Activated CD4-positive, alpha-beta memory T cell treated with anti-CD3 and anti-CD28 coated beads for 36 hours (primary cell): ENCODE measurements at places on chromosomes 2 and 18.

GRCh38 chr2:191657977-191658376, 20.0 kb upstream of the NABP1 start:
- peaks cover 7% of the 10 kb centered on the region for H3K4me1 ChIP-seq
- no peak overlapping the region for H3K4me3 ChIP-seq
- H3K36me3 ChIP-seq: no peaks in the 10 kb centered on the region
- no peak for DNase-seq
- no peaks in the 10 kb centered on the region for H3K27me3 ChIP-seq
- H3K27ac ChIP-seq: no peak overlapping the region

DNA sequence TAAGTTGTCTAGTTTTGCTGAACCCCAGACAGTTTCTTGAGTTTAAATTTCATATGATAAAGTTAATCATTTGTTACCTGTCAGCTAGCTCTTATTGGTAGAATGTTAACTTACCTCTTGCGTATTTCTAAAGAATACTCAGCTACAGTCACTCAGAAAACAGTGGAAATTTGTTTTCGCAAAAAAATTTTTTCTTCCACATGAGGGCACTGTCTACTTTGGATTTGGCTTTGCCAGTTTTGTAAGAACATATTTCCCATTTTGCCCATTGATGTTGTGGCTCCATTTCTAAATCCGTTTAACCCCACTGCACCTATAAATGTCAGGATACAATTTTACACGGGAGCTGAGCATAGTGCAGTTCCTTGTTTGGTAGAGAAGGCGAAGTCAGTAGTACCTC, 19.1 kb upstream of the GCFC2 start:
- no peaks in the 10 kb centered on the region for H3K4me1 ChIP-seq
- DNase-seq: no peak
- no peaks in the 10 kb centered on the region for H3K36me3 ChIP-seq
- H3K27me3 ChIP-seq: peaks cover 14% of the 10 kb centered on the region

DNA sequence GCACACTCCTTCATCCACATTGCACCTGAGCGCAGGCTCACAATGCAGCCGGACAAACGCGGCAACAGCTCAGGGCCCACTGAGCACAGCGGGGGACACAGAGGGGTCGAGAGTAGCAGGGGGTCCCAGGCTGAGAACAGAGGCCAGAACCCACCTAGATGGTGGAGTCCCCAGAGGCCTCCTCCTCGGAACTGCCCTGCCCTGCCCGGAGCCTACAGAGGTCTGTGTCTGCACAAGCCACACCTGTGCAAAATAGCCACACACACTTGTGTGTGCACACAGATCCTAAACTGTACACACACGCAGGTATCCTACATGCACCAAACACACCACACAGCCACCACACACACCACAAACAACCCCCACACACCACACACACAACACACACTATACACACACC, 72.8 kb downstream of the TMEM18 start:
- no peak for DNase-seq
- H3K27me3 ChIP-seq: peaks cover 2% of the 10 kb centered on the region
- H3K4me3 ChIP-seq: no peak overlapping the region
- no peak overlapping the region for H3K27ac ChIP-seq
- no peaks in the 10 kb centered on the region for H3K4me1 ChIP-seq

DNA sequence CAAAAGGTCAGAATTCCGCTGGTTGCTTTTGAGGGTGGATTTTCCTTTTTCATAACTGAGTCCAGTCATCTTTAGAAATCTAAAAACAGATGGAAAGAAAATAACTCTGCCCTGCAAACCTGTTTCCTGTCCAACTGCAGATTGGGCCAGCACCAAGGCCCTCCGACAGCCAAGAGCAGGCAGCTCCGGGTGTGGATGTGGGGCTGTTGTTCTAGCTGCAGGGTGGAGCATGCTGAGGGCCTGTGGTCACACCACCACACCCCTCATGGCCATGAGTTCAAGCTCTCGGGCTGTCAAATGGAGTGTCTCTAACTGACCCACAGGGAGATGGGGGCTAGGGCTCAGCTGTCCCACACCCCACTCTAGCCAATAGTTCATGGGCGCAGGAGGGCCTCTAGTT, 69.3 kb upstream of the BZW1 start:
- H3K4me3 ChIP-seq: no peak overlapping the region
- peaks cover 4% of the 10 kb centered on the region for H3K27me3 ChIP-seq
- no peak overlapping the region for H3K27ac ChIP-seq
- DNase-seq: no peak
- no peaks in the 10 kb centered on the region for H3K4me1 ChIP-seq
- H3K36me3 ChIP-seq: no peaks in the 10 kb centered on the region

DNA sequence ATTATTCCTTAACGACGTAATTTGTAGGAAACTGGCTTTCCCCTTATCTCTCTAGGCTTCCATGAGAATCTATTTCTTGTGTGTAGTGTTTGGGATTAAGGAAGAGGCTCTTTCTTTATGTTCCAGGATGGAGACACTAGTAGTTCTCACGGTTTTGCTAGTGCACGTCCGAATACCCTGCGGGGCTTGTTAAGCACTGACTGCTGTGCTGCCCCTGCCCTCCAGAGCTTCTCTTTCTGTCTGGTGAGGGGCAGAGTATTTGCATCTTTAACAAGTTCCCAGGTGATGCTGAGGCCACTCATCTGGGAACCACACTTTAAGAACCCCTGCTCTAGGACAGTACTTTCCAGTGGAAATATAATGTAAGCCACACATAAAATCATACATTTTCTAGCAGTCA, 76.4 kb downstream of the SPATS2L start:
- no peak overlapping the region for H3K27ac ChIP-seq
- H3K36me3 ChIP-seq: no peaks in the 10 kb centered on the region
- H3K4me3 ChIP-seq: no peak overlapping the region
- no peak for DNase-seq
- peaks cover 19% of the 10 kb centered on the region for H3K4me1 ChIP-seq

DNA sequence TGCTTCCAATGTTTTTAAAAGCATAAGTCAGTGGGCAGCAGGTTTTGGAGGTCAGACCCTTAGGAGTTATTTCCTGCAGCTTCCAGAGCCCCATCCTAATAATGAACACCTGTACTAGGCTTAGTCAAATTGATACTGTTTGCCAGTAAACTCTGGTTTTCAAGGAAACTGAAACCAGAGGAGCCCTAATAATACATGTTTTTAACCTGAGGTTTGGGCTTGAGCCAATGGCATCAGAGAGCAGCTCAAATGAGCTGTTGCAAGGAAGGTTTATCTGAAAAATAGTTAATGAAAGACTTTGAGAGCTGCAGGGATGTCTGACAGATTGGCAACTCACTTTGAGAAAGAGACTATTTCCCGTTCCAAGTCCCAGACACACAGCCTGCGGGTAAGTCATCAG, 54.6 kb downstream of the DCC start:
- DNase-seq: no peak
- H3K36me3 ChIP-seq: no peaks in the 10 kb centered on the region
- H3K27ac ChIP-seq: no peak overlapping the region
- no peaks in the 10 kb centered on the region for H3K4me1 ChIP-seq

DNA sequence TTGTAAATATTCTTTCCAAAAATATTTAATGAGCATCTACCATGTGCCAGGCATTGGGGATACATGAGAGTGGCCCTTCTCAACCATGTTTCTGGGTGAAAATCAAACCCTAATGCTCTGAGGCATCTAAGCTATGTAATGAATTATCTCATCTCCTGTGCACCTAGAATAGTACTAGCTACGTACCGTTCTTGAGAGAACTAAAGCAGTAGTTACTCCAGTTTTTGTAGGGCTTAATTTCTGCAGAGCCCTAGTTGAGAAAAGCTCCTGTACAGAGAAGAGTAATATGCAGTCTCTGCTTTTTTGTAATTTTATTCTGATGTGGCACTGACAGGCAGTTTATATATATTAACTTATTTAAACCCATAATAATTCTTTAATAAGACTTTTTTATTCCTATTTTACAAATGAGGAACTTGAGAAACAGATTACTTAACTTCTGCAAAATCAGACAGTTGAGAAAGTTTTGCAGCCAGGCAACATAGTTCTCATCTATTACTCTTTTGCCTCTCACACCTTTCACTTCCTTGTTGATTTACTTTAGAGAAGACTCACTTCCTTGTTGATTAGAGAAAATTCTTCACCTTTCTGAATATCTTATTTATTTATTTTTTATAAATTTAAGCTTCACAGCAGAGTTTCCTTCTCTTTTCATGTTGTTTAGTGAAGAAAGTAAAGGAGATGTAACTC, 3.1 kb downstream of the SPOPL start:
- H3K27me3 ChIP-seq: no peaks in the 10 kb centered on the region
- H3K36me3 ChIP-seq: peaks cover 8% of the 10 kb centered on the region
- H3K27ac ChIP-seq: no peak overlapping the region
- H3K4me1 ChIP-seq: peaks cover 44% of the 10 kb centered on the region
- DNase-seq: no peak

DNA sequence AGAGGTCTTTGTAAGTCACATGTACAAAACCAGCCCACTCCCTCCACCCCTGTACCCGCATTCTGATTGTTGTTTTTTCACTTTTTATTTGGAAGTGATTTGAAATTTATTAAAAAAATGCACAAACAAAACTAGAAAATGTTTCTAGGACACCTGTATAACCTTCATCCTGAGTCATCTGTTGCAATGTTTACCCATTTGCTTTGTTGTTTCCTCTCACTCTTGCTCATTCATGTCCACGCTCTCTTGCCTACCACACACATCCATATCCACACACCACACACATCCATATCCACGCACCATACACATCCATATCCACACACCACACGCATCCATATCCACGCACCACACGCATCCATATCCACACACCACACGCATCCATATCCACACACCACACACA, 18.8 kb downstream of the ZNF407 start:
- H3K27ac ChIP-seq: no peak overlapping the region
- DNase-seq: no peak
- H3K27me3 ChIP-seq: no peaks in the 10 kb centered on the region
- no peak overlapping the region for H3K4me3 ChIP-seq
- H3K36me3 ChIP-seq: no peaks in the 10 kb centered on the region

DNA sequence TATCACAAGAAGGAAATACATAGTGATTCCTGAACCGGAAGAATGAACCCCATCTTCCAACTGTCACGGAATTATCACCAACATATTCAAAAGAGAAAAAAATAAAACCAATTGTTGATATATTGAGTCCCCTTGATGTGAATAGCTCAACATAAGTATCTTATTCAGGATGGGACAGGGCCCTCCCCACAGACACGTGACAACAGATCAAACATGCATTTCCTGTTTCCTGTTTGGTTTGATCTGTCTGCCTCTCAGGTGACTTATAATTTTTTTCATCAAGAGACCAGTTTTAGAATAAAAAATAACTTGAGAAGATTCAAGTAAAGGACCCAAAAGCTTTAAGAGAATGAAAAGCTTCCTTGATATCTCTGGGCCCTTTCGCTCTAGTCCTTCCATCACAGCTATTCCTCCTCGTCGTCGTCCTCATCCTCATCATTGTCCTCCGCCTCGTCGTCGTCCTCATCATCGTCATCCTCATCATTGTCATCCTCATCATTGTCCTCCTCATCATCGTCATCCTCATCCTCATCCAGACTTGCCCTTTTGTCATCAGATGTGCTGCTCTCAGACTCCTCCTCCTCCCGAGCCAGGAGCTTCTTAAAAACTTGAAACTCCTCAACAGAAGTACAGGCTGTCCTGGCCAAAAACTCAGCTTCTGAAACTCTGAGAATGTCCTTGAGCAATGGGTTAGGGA, 6.3 kb downstream of the MTERF4 start:
- no peaks in the 10 kb centered on the region for H3K27me3 ChIP-seq
- H3K36me3 ChIP-seq: peaks cover 66% of the 10 kb centered on the region
- H3K4me3 ChIP-seq: peak overlapping the region; percentile 30
- peak overlapping the region; percentile 89 for H3K27ac ChIP-seq
- peaks cover 69% of the 10 kb centered on the region for H3K4me1 ChIP-seq

GRCh38 chr18:56402872-56403516, 235.4 kb downstream of the TXNL1 start:
- H3K4me1 ChIP-seq: no peaks in the 10 kb centered on the region
- no peak overlapping the region for H3K4me3 ChIP-seq
- no peaks in the 10 kb centered on the region for H3K36me3 ChIP-seq
- peaks cover 2% of the 10 kb centered on the region for H3K27me3 ChIP-seq

- peaks cover 2% of the 10 kb centered on the region for H3K4me1 ChIP-seq
- H3K36me3 ChIP-seq: no peaks in the 10 kb centered on the region
- H3K27me3 ChIP-seq: no peaks in the 10 kb centered on the region
- DNase-seq: no peak
Observed at GRCh38 chr2:45823723-45824206, 172.3 kb downstream of the PRKCE start.

GRCh38 chr2:100670232-100670631, 107.4 kb downstream of the PDCL3 start:
- no peak overlapping the region for H3K4me3 ChIP-seq
- no peaks in the 10 kb centered on the region for H3K36me3 ChIP-seq
- H3K27ac ChIP-seq: no peak overlapping the region
- H3K27me3 ChIP-seq: peaks cover 1% of the 10 kb centered on the region

GRCh38 chr2:43292851-43293743, 66.7 kb upstream of the ZFP36L2 start:
- H3K4me1 ChIP-seq: peaks cover 28% of the 10 kb centered on the region
- H3K36me3 ChIP-seq: peaks cover 39% of the 10 kb centered on the region
- peak overlapping the region; percentile 58 for H3K27ac ChIP-seq
- H3K4me3 ChIP-seq: no peak overlapping the region
- no peak for DNase-seq

DNA sequence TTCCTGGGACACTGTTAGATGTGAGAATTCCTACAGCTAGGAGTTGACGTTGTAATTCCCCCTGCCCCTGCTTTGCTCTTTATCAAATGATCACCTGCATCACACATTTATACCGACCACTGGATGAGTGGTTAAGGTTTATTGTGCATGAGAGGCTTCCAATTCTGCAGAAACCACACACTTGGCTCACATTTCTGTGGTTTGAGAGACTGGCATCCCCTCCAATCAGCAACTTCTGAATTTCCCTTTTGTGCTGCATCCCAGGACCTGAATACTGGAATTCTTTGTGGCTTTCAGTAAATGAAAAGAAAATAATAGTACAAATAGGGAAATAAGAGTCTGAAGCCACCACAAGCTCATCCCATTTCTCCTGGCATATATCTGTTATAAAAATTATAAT, 628.7 kb upstream of the PIK3C3 start:
- no peak overlapping the region for H3K27ac ChIP-seq
- no peak for DNase-seq
- H3K27me3 ChIP-seq: no peaks in the 10 kb centered on the region
- H3K4me3 ChIP-seq: no peak overlapping the region
- no peaks in the 10 kb centered on the region for H3K4me1 ChIP-seq
- H3K36me3 ChIP-seq: no peaks in the 10 kb centered on the region
